Stimulated activated CD8-positive, alpha-beta memory T cell treated with anti-CD3 and anti-CD28 coated beads, Interleukin-15, amount 100 ng/mL, for 48 hours (primary cell): ENCODE measurements at places on chromosomes 4 and X.

DNA sequence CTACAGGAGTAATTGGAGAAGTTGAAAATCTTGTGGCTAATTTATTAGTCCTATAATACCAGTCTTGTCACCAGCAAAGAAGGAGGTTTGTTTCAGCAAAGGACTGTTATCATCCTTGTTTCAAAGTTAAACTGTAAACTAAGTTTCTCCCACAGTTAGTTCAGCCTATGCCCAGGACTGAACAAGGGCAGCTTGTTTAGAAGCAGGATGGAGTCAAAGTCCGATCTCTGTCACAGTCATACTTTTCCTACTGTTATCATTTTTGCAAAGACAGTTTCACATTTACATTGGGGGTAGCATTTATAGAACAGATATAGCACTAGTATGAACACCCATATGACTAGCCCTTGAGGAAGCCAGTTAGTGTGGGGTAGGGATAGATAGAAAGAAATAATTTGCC, 46.4 kb downstream of the AKAP4 start:
- DNase-seq, result no peak

- DNase-seq, result no peak
Observed at GRCh38 chr4:76194325-76194724, 19.3 kb downstream of the SCARB2 start.

DNA sequence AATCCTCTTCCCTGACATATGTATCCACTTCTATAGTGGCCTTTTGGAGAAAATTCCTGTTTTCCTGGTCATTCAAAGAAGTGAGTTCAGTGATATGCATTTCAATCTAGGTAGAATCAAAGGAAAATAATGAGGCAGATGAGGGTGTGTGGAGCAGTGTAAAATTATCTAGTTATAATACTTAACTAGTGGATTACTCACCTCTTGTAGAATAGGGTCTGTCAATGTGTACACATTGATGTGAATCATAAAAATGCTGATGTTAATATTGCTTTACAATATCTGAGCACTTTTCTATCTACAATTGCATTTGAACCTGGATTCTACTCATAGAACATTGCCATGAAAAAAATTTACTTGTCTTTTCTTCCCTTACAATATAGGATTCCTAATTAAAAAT, 293.5 kb downstream of the GBA3 start:
- DNase-seq, result no peak

GRCh38 chrX:31237189-31237588, 165.3 kb upstream of the FTHL17 start:
- no peak for DNase-seq

DNA sequence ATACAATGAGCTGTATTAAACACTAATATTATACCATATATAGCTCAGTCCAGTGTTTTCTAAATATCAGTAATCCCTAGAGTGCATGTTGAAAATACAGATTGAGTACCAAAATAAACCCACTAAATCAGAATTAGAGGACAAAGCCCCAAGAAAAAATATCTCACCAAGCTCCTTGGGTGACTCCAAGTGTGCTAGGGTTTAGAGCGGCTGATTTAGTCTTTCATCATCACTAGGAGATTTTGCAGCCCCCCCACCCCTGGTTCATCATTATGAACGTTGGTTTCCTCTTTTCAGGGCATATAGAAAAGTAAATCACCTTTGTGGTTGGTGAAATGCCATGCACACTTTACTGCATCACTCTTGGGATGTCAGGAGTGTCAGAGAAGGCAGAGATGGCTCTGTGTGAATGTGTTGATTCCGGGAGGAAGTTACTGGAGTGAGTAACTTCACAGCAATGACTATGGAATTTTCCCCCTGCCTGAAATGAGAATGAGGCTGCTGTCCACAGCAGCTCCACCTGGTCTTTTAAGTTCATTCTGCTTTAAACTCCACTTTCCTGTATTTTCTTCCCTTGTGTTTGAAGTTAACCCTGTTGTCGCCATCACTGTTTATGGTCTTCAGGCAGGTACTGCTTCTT, 25.2 kb upstream of the ANAPC4 start:
- DNase-seq, result no peak

DNA sequence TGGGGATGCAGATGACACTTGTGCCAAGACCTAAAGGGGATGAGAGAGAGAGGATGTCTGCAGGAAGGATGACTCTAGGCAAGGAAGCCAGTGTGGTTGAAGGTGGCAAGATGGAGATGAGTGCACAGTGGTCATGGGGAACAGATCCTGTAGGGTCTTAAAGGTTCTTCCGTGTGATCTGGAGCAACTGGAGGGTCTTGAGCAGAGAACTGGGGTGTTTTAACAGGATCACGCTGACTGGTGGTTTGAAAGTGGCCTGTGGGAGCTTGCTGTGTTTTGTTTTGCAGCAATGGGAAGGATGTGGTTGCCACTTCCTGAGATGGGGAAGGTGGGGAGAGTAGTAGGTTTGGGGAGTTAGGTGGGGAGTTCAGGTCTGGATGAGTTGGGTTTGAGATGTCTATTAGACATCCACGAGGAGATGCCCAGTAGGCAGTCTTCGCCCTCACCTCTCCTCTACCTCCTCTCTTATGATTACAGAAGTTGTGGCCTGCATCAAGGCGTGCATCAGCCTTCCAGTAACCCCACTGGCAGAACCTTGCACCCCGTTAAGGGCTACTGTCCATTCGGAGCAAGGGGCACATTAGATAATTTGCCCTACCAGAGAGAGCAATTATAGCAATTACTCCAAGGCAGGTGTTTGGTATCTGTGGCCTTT, 1.4 kb upstream of the STBD1 start:
- DNase-seq, result no peak

GRCh38 chr4:55545641-55546505, 836 bp downstream of the CLOCK start:
- peak; percentile 53 for DNase-seq

DNA sequence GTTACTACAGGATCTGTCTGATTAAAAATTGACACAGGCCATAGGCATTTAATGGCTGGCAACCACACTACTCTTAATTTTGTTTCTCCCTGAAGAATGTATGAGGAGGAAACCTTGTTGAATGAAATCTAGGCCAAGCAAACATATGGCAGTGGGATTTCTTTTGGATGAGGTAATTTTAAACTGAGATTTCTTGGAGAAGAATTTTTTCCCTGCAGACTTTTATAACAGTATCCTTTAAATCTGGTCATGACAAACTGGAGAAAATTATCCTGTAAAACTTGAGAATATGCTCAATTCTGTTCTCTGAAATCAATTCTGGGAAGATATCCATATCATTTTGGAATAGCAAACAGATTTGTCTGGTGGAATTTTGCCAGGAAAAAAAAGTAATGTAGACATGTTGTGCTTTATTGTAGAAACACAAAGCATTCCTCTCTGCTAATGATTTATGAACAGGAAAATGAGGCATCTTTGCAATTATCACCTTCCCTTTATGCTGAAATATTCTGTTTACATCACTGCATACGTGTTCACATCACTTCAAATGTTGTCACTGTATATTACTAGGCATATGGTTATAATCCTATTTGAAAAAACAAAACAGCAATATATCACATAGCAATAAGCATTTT, 108.3 kb upstream of the ARSJ start:
- no peak for DNase-seq

DNA sequence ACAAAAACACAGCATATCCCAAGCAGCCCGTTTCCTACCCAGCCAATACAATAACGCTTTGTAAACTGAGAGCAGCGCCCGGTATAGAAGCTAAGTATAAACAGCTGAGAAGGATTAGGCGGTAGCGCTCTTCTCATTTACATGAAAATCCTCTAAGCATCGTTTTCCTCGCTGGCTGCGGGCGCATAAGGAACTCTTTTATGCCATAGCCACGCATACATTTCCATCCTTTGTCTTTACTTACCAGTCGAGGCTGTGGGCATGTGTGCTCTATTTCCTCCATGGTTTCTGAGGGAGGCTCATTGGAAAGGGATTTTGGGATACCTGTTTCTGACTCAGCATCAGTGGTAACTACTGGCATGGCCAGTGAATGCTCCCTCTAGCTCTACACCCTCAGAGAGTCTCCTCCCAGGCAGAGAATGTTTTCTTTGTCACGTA, 383 bp downstream of the PCYT1B start:
- no peak for DNase-seq

GRCh38 chr4:21775703-21776102, 172.9 kb downstream of the KCNIP4 start:
- no peak for DNase-seq

DNA sequence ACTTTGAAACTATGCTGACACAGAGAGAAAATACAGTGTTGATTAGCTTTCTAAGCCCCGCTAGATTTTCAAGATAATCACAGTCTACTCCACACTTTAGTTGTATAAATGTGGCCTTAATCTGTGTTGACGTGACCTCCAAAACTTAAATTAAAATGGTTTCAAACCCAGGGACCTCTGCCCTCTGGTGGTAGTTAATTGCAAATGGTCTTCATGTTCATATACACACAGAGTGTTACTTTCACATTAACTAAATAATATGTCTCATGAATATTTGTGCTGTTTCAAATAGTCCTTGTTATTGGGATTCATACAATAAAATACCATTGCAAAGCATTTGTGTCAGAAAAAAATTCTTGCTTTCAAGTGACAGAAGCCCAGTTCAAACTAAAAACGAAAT, 64.3 kb downstream of the TASL start:
- no peak for DNase-seq

- no peak for DNase-seq
Observed at GRCh38 chr4:122663291-122663690, 42.4 kb upstream of the IL21 start.

DNA sequence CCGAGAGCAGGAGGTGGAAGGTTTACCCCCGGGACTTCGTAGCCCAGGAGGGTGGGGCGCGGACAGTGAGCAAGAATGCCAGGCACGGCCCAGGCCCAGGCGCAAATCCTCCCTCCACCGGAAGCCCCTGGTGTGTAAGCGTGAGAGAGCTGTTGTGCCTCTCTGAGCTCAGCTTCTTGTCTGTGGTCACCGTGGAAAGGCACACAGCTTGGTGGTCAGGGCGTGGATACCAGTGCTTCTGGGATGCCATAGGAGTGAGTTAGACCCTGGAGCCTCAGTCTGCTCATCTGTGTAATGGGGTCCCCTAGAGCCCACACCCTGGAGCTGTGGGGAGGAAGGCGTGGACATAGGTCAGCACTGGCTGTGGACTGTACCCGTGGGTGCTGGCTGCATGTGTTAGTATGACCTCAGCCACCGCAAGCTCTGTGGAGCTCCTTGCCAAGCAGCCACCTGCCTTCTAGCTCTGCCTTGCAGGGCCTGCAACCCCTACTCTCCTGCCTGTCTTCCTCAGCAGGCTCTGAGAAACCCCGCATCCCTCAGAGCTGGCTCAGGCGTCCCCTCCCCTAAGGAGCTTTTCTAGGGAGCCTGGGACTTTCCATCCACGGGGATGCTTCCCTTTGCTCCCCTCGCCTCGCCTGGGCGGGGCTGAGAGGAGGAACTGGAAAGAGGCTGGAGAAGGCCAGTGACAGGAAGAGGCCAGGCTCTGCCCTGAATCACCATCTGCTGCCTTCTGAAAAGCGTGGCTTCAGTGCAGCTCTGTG, 28.0 kb upstream of the AFAP1 start:
- DNase-seq, result no peak

DNA sequence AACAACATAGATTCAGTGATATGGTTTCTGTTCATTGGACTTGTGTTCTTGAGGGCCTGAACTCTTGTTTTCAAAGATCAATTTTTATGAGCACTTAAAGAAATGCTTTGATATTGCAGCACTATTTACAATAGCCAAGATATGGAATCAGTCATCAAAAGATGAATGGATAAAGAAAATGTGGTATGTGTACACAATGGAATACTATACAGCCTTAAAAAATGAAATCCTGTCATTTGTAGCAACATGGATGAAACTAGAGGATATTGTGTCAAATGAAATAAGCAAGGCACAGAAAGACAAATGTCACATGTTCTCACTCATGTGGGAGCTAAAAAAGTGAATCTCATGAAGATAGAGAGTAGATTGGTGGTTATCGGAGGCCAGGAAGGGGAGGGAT, 21.9 kb downstream of the RNF128 start:
- DNase-seq, result no peak

- DNase-seq, result no peak
Observed at GRCh38 chr4:675036-675882, 917 bp downstream of the MYL5 start.

DNA sequence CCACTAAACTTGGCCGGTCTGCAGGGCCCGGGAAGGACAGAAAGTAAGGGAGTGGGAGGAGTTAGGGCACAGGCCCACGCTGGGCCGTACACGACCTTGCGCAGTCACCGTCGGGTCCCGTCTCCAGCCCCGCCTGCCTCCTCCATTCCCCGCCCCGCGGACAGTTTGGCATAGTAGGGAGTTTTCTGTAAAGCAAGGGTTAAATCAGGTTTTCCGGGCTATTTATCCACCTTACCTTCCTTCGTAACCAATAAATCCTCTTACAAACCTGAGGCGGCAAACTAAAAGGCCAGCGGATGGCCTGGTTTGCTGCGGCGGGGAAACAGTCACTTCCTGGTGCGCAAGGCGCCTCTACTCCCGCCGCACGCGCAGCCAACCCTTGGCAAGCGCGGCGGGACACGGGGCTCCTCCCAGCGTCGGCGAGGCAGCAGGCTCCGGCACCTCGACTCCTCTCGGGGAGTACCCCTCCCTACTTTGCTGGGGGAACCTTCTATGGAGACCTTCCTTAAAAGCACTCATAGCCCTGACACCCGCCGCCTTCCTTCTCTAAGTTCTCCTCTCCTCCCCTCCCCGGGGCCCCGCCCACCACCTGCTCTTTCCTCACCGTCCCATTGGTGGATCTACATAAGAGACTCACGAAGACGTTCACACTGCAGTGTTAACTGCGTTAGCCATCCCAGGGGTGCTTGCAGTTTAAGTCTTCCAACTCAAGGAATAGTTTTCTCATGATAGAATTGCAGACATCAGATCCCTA, at the start of gene TRMT2B:
Gene TRMT2B, minus strand, starts transcription at position 563 of the 754 bp plus-strand sequence. CDS start 9,822 bp downstream, outside the sequence.
- DNase-seq, result peak; percentile 59

- DNase-seq, result no peak
Observed at GRCh38 chr4:122309988-122310626, 68.7 kb upstream of the ADAD1 start.

- no peak for DNase-seq
Observed at GRCh38 chr4:129929984-129930383, 834.0 kb downstream of the C4orf33 start.

GRCh38 chrX:2548711-2549423, 48.1 kb upstream of the DHRSX start:
- DNase-seq, result no peak

DNA sequence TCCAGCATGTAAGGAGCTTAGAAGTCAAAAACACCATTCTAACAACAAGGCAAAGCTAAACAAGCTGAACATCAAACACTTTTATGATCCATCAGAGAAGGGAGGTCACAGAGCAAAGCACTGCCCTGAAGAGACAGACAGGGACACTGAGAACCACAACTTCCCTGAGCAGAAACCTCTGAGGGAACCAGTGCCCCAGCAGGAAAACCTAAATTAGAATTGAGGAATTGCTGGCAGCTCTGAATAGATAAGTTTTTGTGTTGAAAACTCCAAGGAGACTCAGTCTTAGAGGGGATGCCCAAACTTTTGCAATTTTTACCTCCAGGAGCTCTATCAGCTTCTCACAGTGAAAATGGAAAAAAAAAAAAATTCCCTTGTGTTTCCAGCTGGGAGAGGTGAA, 83.0 kb upstream of the MAPK10 start:
- DNase-seq, result no peak

- no peak for DNase-seq
Observed at GRCh38 chr4:182971702-182972101, 54.5 kb upstream of the DCTD start.

- DNase-seq, result no peak
Observed at GRCh38 chr4:72587334-72587733, 18.3 kb upstream of the ADAMTS3 start.

- DNase-seq, result no peak
Observed at GRCh38 chr4:107834241-107834794, 9.6 kb downstream of the SGMS2 start.

- DNase-seq, result no peak
Observed at GRCh38 chrX:1835056-1835455, 220.2 kb downstream of the ASMT start.
